H1 (cell line): ENCODE measurements at places on chromosomes 1 and 21.

GRCh38 chr1:246367041-246367440, 140.0 kb downstream of the SMYD3 start:
- H3K27ac ChIP-seq: no peak overlapping the region
- DNase-seq: no peak
- no peaks in the 10 kb centered on the region for H3K36me3 ChIP-seq
- H3K4me1 ChIP-seq: no peaks in the 10 kb centered on the region
- no peaks in the 10 kb centered on the region for H3K27me3 ChIP-seq

GRCh38 chr1:150194381-150195031, 41.4 kb downstream of the ANP32E start:
- H3K27me3 ChIP-seq: no peaks in the 10 kb centered on the region
- H3K36me3 ChIP-seq: no peaks in the 10 kb centered on the region
- DNase-seq: no peak
- H3K27ac ChIP-seq: no peak overlapping the region
- peaks cover 2% of the 10 kb centered on the region; the same call in 1 of the 2 replicates for H3K4me1 ChIP-seq

- DNase-seq: no peak
- H3K27ac ChIP-seq: no peak overlapping the region
- H3K27me3 ChIP-seq: no peaks in the 10 kb centered on the region
- peaks cover 22% of the 10 kb centered on the region for H3K4me1 ChIP-seq
Measured at GRCh38 chr1:8397511-8397910, 79.6 kb downstream of the SLC45A1 start.

DNA sequence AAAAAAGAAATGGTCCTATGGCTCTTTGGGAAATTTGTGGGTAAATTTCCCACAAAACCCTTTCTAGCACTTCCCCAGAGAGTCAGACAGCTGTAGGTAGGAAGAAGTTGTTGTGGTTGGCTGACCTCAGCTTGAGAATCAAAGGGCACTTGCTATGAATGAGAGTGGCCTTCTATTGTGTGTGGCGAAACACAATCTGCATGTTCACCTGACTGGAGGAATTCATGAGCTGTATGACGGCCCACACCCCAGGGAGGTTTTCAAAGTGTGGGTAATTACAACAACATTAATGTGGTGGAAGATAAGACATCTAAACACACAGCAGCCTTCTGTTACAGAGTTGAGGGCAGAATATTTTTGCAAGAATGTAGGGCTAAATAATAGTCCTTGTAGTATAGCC, 38.8 kb downstream of the NGF start:
- H3K27me3 ChIP-seq: no peaks in the 10 kb centered on the region
- no peak overlapping the region for H3K27ac ChIP-seq
- no peaks in the 10 kb centered on the region for H3K36me3 ChIP-seq
- no peak overlapping the region for H3K4me3 ChIP-seq
- DNase-seq: no peak

DNA sequence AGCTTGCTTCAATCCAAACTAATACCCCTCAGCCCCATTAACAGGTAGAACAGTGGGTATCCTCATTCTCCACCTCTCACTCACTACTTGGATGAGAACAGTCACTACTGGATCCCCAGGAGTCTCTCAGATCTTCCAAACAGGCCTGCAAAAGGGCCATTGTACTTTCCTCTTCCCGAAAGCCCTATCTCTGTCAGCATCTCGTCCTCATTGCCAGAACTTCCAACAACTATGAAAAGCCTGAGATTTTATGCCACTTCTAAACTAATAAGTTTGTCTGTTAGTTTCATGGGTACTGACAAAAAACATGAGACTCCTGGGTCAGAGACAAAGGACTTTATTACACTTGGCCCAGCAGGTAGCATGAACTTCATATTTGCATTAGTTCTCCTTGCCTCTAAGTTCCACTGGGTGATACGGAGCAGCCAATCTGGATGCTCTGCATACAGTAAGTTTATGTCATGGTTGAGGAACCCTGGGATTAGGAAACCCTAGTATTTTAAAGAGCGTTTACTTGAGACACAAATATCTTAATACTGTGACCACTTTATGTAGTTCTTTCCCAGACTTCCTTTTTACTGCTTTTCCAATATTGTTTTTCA, 38.1 kb downstream of the VANGL2 start:
- H3K27ac ChIP-seq: no peak overlapping the region
- H3K4me3 ChIP-seq: no peak overlapping the region
- H3K4me1 ChIP-seq: no peaks in the 10 kb centered on the region
- H3K36me3 ChIP-seq: no peaks in the 10 kb centered on the region
- no peaks in the 10 kb centered on the region for H3K27me3 ChIP-seq
- no peak for DNase-seq

DNA sequence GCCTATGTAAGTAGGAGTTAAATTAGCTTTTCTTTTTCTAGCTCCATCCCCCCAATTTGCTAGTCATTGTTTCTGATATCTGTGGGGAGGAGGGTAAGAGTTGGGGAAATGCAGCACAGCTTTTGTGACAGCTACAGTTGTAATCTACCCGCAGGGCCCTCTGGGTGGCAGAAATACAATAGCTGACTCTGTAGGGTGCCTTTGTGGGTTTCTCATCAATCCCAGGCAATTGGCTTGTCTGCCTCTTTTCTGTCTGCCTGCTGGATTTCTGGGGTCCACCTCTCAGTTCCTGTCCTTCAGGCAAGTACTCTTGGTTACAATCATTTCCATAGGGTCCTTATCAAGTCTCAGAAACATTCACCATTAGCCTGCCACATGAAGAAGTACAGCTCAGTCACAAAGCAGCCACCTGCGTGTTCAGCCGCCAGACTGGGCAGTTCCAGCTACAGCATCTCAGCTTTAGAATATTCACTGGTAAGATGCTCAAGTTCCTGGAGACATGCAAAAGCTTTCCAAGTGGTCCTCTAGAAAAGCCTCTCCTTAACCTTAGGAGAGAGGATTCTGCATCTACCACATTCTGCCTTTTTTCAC, 19.2 kb upstream of the SLC44A5 start:
- no peaks in the 10 kb centered on the region; the same call in 1 of the 2 replicates for H3K4me1 ChIP-seq
- H3K27me3 ChIP-seq: no peaks in the 10 kb centered on the region
- no peaks in the 10 kb centered on the region for H3K36me3 ChIP-seq
- DNase-seq: peak; percentile 55
- H3K27ac ChIP-seq: no peak overlapping the region

GRCh38 chr1:42964044-42964812, 5.6 kb upstream of the SLC2A1 start:
- DNase-seq: no peak
- no peaks in the 10 kb centered on the region; the same call in 1 of the 2 replicates for H3K36me3 ChIP-seq
- no peak overlapping the region for H3K27ac ChIP-seq
- H3K4me1 ChIP-seq: peaks cover 43% of the 10 kb centered on the region
- H3K4me3 ChIP-seq: no peak overlapping the region

DNA sequence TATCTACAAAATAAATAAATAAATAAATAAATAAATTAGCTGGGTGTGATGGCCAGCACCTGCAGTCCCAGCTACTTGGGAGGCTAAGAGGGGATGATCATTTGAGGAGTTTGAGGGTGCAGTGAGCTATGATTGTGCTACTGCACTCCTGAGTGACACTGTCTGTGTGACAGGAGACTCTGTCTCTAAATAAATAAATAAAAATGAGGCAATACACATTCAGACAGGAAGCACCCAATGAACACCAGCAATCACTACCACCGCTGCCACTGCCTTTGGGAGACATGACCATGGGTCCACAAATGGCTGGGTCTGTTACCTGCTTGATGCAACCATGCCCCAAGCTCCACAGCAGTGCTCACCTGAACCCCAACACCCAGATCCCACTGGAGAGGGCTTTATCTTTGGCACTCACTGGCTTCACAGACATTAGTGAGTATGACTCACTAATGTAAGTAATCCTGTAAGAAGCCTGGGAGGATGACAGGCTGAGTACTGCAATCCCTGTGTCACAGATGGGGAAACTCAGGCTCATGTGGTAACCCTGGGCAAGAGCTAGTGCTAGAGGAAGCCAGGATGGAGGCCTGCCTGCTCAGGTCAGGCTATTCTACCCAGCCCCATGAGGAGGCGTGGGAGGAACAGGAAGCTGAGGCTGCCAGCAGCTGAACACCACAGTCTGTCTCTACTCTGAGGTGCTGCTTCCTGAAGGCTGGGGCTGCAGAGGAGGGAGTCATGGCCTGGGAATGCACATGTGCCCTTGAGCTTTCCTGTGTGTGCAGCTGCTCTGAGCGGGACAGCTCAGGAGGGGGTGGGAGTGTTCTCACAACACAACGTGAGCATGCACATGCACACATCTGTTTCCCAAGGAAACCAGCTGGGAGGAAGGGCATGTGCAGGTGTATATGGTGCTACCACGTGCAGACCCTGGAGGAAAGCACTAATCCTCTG, 43.0 kb downstream of the SLC9A1 start:
- H3K27me3 ChIP-seq: no peaks in the 10 kb centered on the region
- H3K4me1 ChIP-seq: no peaks in the 10 kb centered on the region
- no peak overlapping the region for H3K4me3 ChIP-seq
- H3K27ac ChIP-seq: no peak overlapping the region
- no peaks in the 10 kb centered on the region; the same call in 1 of the 2 replicates for H3K36me3 ChIP-seq

DNA sequence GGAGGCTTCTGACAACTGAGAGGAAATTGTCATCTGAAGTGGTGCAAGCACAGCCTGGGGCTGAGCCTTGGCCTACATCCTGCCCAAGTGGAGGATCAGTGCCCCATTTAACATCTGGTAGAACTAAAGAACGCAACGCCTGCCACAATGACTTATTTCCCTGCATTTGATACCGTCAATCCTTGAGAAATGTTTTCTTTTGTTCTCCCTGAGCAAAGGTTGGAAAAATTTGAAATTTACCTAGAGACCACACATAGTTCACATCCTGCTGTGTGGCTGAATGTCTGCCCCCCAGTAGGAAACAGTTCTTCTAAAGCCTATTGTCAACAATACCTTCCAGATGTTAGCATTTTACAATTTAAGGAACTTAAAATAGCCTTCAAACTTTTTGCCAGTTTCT, 5.6 kb upstream of the RGS4 start:
- DNase-seq: no peak
- no peak overlapping the region for H3K27ac ChIP-seq
- 0 out of 2 replicates have a peak, but pooled peaks cover 1% of the 10 kb centered on the region for H3K4me1 ChIP-seq

DNA sequence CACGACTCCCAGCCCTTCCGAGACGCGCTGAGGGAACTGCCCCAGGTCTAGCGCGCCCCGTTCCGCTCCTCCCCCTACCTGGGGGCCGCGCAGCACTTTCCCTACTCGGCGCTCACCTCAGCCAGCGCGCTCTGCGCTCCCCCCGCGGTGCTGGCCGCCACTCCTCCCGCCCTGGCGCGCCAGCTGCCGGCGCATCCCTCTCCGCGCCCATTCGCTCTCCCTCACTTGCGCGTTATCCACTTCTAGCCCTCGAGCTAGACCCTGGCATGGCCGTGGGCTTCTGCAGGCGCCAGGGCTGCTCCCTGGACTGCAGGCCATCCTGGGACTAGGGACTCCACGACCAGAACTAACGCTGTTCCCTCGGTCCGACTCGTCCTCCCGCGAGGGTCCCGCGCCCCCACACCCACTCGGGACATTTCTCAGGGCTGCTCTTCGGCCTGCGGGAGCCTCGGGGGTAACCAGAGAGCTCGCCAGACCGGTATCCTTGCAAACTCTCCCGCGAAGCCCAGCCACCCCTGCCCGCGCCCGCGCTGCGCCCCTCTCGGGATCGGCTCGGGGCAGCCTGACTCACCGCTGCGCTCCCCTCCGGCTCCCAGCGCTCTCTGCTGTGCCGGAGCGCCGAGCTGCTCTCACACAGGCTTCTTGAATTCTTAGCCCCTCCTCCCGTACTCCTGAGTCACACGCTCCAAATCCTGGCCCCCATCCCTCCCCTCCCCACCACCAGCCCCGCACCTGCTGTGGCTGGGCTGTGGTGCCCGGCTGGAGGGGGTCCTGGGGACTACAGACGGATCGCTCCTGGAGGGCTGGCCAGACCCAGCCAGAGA, at the start of gene NGF:
TSS of gene NGF (minus strand) at position 617 of the 824 bp plus-strand sequence. CDS start 51,454 bp downstream, outside the sequence.
- H3K4me1 ChIP-seq: no peaks in the 10 kb centered on the region
- peak; percentile 63 for DNase-seq
- peaks cover 30% of the 10 kb centered on the region for H3K27me3 ChIP-seq

- H3K4me1 ChIP-seq: no peaks in the 10 kb centered on the region
- DNase-seq: no peak
- H3K4me3 ChIP-seq: peak overlapping the region; percentile 95
Measured at GRCh38 chr1:113930499-113931161, 1.5 kb downstream of the HIPK1 start.

- peaks cover 10% of the 10 kb centered on the region; the same call in 1 of the 2 replicates for H3K27me3 ChIP-seq
- H3K27ac ChIP-seq: no peak overlapping the region
- peaks cover 57% of the 10 kb centered on the region for H3K4me1 ChIP-seq
Measured at GRCh38 chr1:154866257-154867063, 3.6 kb downstream of the KCNN3 start.

DNA sequence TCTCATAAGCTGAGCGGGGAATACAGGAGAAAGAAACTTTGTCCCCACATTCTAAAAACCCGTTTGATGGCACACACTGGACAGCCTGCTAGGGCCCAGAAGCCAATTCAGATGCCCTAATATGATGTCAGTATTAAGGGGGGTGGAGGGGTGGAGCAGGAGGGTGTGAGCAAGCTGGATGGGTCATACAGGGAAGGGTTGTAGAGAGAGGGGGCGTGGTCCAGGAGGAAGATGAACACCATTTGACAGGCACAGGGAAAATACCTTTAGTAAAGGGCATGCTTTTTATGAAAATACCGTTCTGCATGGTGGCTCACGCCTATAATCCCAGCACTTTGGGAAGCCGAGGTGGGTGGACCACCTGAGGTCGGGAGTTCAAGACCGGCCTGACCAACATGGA, 6.0 kb downstream of the TARS2 start:
- peaks cover 52% of the 10 kb centered on the region for H3K36me3 ChIP-seq
- no peaks in the 10 kb centered on the region for H3K4me1 ChIP-seq
- no peak overlapping the region for H3K27ac ChIP-seq
- no peaks in the 10 kb centered on the region for H3K27me3 ChIP-seq
